ENCODE measurements at places on chromosomes 13 and 19.
A peak's percentile ranks its signal among the peaks of the same experiment; 100 is the strongest.

- no peak for DNase-seq
These were observed 359.2 kb upstream of the SGCG start for GRCh38 chr13:22821589-22821988.

DNA sequence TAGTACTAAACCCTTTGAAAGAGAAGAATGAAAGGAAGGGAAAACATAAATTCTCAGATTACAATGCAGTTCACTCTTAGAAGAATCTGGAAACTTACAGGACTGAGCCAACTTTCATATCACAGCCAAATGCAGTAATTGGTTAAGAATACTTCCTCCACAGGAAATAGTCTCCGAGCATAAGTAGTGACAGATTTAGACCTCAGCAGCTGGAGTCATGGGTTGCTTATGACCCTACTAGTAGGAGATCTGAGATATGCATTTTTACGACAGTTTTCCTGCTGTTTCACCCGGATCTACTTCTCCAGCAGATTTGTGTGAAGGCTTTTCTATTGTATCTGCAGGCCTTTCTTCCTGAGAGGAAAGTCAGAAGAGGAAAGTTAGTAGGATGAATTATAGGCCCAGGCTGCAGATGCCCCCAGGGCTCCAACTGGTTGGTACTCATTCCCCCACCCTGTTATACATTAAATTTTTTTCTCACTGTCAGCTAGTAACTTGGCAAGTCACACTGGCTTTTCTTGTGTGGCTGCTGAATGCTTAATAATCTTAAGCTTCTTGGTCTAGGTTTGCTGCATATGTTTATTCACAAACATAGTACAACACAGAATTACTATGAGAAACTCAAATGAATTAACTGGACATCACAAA, 1241.5 kb upstream of the MIR17HG start:
- no peak for DNase-seq

DNA sequence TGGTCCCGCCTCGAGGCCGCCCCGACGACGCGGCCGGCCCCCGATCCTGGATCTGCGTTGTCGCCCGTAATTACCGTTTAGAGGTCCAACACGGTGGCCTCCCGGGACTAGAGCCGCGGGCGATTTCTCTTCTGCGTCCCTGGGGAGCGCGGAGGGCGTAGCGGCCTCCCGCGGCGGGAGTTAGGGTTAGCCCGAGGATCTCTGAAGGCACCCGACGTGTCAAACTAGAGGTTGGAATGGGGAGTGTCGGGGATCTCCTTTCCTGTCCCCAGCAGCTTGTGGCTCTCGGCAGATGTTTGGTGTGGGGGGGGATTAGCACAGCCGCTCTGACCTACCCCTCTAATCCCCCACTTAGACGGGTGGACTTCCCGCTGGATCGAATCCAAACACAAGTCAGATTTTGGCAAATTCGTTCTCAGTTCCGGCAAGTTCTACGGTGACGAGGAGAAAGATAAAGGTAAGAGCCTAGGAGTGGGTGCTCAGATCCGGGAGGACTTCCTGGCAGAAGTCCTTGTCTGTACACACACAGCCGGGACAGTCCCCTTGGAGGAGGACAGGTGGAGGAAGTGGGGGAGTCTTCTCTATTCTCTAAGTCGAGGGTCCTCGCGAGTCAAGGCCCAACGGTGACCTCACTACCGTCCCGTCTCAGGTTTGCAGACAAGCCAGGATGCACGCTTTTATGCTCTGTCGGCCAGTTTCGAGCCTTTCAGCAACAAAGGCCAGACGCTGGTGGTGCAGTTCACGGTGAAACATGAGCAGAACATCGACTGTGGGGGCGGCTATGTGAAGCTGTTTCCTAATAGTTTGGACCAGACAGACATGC, 581 bp downstream of the CALR start:
- DNase-seq = peak; percentile 42

DNA sequence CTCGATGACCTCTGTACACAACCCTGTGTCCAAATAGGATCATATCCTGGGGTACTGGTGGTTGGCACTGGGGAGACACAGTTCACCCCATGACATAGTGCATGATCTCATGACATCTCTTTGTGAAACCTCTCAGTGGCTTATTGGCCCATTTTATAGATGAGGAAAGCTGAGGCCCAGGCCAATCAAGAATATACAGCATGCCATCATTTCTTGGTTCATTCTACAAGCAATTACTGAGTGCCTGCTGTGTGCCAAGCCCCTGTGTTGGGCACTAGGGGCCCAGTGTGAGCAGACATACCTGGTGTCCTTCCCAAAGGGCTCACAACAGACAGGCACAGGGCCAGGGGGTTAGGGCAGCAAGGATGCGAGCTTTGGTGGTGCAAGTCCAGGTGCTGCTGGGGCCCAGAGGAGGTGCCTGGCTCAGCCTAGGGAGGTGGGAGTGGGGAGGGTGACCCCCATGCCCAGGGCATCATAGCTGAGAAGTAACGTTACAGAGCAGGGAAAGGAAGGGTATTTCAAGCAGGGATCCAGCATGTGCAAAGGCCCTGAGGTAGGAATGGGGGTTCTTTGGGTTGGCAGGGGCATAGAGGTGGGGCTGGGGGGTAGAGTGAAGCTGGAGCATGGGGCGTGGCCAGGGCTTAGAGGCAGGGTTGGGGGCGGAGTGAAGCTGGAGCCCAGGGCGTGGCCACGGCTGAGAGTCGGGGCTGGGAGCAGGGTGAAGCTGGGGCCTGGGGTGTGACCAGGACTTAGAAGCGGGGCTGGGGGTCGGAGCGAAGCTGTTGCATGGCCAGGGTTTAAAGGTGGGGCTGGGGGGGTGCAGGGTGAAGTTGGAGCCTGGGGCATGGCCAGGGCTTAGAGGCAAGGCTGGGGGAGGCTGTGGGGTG, 20.7 kb downstream of the COLGALT1 start:
- no peak for DNase-seq

- DNase-seq = no peak
These were observed 8.0 kb downstream of the CYTH2 start for GRCh38 chr19:48477067-48477685.

Data from stimulated activated CD4-positive, alpha-beta T cell treated with anti-CD3 and anti-CD28 coated beads, Interleukin-4, amount 100 ng/mL, for 4 hours (primary cell).